ENCODE measurements at places on chromosomes 12 and 14.

DNA sequence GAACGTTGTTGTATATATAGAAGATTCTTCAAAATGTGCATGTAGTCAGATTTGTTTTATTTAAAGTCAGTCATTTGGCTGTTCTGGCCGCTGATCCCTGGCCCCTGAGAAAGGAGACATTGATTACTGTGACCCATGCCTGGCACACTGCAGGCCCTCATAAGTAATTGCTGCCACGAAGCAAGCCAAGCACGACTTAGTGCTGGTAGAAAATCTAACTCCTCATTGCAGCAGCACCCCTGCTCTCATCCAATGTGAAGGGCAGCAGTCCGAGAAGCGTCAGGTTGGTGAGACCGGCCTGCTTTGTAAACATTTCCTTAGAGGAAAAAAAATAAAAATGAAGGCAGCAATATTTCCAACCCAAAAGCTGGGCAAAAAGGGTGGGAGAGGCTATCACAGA, 22.8 kb upstream of the TMTC2 start:
- DNase-seq: peak; percentile 13

DNA sequence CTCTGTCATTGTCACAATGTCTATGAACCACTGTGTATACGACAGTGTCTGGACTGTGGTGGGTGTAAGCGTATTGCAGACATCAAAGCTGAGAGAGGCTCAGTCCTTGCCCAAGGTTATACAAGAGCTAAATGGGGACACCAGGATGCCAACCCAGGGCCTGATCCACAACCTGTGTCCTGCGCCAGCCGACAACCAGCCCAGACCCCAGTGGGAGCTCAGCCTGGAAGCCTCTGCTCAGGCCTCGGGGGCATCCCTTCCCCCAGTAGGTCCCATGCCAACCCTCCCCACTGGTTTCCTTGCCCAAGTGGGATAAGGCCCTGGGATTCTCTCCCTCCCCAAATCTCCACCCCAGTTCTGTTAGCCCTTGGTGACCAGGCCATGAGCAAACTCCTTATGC, 54.3 kb downstream of the LTBP2 start:
- DNase-seq: no peak

GRCh38 chr14:45091710-45092109, 7.8 kb downstream of the PRPF39 start:
- DNase-seq: no peak

- no peak for DNase-seq
These were observed 413.6 kb downstream of the TMEM121 start for GRCh38 chr14:105939810-105940508.

GRCh38 chr12:123033392-123034021, 53.0 kb downstream of the ARL6IP4 start:
- no peak for DNase-seq

DNA sequence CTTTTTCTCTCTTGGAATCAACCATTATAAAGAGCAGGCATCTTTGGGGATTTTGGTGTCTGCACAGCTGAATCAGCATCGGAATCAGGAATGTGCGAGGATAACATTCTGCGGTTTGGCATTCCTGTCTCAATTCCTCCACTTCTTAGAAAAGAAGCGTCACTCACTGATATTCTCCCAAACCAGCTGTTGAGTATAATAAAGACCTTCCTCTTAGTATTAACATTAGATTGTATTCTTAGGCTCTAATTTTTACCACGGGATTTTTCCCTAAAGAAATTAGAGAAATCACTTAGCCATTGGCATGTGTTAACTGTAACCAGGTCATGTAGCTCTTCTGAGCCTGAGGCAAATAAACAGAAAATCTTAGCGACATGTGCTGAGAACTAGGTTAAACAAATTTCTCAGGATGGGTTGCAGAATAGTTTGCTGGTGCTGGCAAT, 128.7 kb downstream of the TMX1 start:
- DNase-seq: no peak

DNA sequence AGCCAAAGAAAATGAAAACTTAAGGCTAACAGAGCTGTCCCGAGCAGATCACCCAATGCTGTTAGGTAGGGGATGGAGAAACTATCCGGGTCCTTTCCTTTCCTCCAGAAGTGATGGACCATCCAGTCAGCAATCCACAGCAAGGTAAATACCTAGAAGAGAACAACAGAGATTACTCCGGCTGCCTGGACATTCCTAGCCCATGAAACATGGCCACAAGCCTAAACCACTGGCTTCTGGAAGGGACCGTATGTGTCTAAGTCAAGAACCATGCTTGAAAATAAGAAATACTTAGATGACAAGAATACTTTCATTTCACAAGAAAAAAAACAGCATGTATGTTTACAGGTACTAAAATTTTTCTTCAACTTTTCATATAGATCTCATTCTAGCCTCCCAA, 152.9 kb downstream of the SLC41A2 start:
- no peak for DNase-seq

- no peak for DNase-seq
These were observed 599.8 kb downstream of the RPL10L start for GRCh38 chr14:46051796-46052195.
